NT2/D1 (cell line): ENCODE measurements at places on chromosomes 2 and 18.

DNA sequence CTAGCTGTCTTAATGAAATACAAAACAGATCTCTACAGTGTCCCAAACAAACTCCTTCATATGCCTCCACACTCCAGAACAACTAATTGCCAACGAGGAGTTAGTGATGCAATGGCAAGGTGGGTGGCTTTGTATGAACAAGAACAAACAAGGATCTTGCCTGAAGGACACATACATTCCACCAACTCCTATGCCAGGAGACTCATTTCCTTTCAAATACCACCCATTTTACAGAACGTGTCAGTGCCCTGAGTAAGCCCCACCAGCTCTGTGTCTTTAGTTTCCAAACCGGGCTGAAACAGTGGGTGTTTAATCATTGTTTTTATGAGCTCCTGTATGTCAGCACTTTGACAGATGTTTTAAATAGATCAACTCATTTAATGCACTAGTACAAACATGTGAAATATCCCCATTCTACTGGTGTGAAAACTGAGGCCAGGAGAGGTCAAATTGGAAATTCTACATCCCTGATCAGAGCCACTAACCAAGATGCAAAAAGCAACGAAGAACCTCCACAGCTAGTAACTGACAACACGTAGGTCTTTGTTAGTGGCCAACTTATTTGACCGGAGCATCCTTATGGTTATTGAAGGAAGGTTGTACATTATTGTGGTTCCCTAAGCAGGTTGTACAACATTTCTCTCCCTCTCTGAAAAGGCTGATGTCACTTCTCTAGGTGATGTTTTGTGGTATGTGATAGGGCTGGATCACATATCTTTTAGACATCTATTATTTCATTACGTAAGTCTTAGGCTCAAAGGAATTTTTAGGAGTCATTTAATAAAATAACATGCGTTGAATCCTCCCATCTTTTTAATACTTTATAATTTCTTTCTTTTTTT lies 534.9 kb upstream of the TNP1 start:
- DNase-seq: no peak

- no peak for DNase-seq
Observed at GRCh38 chr2:16855183-16855582, 189.5 kb upstream of the CYRIA start.

- DNase-seq: no peak
Observed at GRCh38 chr2:101149241-101150192, 1.7 kb downstream of the TBC1D8 start.

DNA sequence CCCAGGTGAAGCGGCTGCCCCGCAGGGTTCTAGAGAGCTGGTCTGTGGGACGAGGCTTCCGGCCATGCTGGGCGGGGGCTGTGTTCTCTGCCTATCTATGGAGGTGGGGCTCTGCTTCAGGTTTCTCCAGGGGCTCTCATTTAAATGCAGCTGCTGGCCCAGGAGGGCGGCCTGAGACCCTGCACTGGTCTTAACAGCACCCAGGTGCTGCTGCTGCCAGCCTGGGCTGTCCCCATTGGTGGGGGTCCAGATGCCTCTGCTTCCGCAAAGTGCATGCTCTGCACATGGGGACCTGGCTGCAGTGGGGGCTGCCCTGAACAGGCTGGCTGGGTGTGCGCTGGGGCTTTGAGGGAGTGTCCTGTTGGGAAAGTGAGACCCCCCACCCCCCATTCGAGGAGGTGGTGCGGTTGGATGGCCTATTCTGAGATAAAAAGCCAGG lies 29.7 kb upstream of the ALLC start:
- DNase-seq: no peak

- no peak for DNase-seq
Observed at GRCh38 chr2:237161189-237161588, 75.5 kb downstream of the COPS8 start.

GRCh38 chr18:60446821-60447220 lies 74.2 kb upstream of the MC4R start:
- DNase-seq: no peak

GRCh38 chr2:220424561-220424960 lies 797.1 kb downstream of the SLC4A3 start:
- DNase-seq: no peak

- no peak for DNase-seq
Observed at GRCh38 chr2:126664639-126665038, 8.7 kb downstream of the GYPC start.

GRCh38 chr2:20593072-20594034 lies 57.5 kb downstream of the HS1BP3 start:
- DNase-seq: no peak

DNA sequence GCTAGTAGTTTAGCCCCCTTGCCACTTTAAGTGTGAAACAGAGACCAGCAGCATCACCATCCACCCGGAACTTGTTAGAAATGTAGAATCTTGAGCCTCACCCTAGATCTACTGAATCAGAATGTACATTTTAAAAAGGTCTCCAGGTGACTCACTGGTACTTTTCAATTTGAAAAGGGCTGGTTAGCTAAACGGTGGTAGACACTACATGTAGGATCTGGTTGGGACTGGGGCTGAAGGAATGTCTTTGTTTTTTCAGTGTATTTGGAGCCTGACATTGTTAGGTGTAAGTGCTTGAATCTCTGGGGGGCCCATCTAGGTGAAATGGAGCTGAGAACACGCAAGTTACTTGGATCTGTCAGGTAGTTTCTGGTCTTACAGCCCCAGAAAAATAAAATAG lies 44.0 kb upstream of the XPO1 start:
- DNase-seq: peak; percentile 83

DNA sequence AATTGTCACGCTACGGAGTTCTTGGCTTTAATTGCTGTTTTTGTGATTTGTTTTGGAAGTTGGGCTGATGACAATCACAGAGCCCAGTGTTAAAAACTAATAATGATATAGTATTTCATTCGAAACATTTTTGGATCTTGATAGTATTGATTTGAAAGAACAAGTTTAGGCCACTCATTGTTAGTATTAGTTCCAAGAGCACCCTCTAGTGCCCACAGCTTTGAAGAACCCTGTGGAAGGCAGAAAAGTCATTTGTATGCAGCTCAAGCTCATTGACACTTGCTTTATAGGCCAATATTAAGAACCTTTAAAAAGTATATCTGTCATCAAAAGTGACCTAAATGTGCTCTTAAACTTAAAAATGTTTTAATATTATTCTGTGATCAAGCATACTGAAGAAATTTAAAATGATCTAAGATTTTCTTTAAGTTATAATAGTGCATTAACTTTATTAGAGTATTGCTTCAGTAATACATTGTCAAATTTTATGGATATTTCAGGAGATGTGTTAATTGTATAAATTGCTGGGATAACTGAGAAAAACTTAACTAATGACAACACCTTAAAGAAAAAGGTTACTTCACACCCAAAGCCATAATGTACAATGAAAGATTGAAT lies 191.0 kb downstream of the GRB14 start:
- peak; percentile 40 for DNase-seq

GRCh38 chr2:74554820-74555531 lies 456 bp downstream of the DOK1 start:
- no peak for DNase-seq

GRCh38 chr2:57720728-57721627 lies 325.6 kb upstream of the VRK2 start:
- peak; percentile 71 for DNase-seq

DNA sequence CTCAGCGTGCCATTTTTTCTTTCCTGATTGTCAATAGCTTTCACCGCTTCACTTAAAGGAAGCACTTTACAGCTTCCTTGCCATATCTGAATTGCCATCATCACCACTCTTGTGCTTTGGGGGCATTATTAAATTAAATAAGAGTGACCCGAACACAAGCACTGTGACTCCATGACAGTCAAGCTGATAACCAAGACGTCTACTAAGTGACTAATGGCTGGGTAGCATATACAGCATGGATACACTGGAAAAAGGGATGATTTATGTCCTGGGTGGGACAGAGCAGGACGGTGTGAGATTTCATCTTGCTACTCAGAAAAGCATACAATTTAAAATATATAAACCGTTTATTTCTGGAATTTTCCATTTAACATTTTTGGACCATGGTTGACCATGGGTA lies 24.3 kb upstream of the AFF3 start:
- DNase-seq: no peak

DNA sequence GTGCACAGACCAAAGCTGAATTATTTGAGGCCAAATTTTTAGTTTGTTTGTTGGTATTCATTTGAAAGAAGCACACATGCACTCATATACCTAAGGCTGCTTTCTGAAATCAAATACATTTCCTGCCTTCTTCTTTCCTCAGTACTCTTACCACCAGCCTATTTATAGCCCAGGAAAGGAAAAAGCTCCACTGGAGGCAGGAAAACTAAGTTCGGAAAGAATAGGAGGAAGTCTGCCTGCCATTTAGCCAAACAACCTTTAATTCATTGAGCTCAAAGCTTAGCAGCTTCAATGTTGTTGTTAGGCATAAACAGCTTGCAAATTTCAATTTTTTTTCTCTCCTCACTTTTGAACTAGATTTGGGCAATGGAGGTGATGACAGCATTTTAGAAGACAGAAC lies 40.4 kb upstream of the RASGRP3 start:
- no peak for DNase-seq

DNA sequence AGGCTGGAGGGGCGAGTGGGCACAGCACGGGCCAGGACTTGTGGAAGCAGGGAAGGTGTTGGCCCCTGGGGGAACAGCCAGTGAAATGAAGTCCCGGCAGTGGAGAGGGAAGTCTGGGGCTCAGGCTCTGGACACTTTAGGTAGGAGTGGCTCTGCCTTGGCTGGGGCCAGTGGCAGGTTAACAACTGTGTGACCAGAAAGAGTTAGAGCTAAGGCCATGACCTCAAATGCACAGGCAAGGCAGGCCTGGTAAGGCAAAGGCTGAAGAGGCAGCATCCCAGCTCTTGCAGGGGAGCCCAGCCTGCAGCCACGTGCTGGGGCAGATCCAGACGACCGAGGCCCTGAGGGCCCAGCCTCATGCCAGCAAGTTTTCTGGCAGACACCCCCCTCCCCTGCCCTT lies 21.5 kb downstream of the PCARE start:
- no peak for DNase-seq

- DNase-seq: no peak
Observed at GRCh38 chr2:215851082-215851481, 162.3 kb downstream of the MREG start.
